Thymus (tissue), 14 donors: ENCODE measurements at places on chromosomes 5 and 9. TPM values are rescaled to one million over a fixed set of nuclear protein-coding genes. Genes with fewer than 3 reads are reported as not detected.
A peak's percentile ranks its signal among the peaks of the same experiment; 100 is the strongest.

The SPATA31D1 gene
- under 0.01 TPM for polyA plus RNA-seq

The IFNA1 gene
- 0.05 TPM for polyA plus RNA-seq

The SPAAR gene
- 1.2 TPM for polyA plus RNA-seq

The SLC34A3 gene
- polyA plus RNA-seq: 0.14 TPM

The SLC4A9 gene
- 0.07 TPM for polyA plus RNA-seq

The STPG3 gene
- polyA plus RNA-seq: 0.43 TPM

The NR6A1 gene
- polyA plus RNA-seq: 0.52 TPM

The BSPRY gene
- 6.1 TPM for polyA plus RNA-seq

The RNF180 gene
- 1.8 TPM for polyA plus RNA-seq

The KIF12 gene
- 1.8 TPM for polyA plus RNA-seq

The HTR4 gene
- 0.05 TPM for polyA plus RNA-seq

GRCh38 chr5:67166460-67167285 is 29.9 kb downstream of the CD180 start:
- peak overlapping the region; percentile 92 for H3K27ac ChIP-seq
- no peak for DNase-seq
- no peaks in the 10 kb centered on the region for H3K27me3 ChIP-seq
- peak overlapping the region; percentile 38 for H3K4me3 ChIP-seq
- peaks cover 6% of the 10 kb centered on the region for H3K4me1 ChIP-seq
- H3K36me3 ChIP-seq: peaks cover 62% of the 10 kb centered on the region

- no peaks in the 10 kb centered on the region for H3K36me3 ChIP-seq
- H3K4me3 ChIP-seq: no peak overlapping the region
- H3K27ac ChIP-seq: no peak overlapping the region
- DNase-seq: no peak
Observed at GRCh38 chr5:172280929-172281328, 2.6 kb downstream of the UBTD2 start.

GRCh38 chr9:23766613-23767012 is 59.4 kb downstream of the ELAVL2 start:
- no peak overlapping the region for H3K4me3 ChIP-seq
- no peaks in the 10 kb centered on the region for H3K4me1 ChIP-seq
- no peak for DNase-seq
- no peaks in the 10 kb centered on the region for H3K36me3 ChIP-seq

- no peaks in the 10 kb centered on the region for H3K27me3 ChIP-seq
- no peak for DNase-seq
- H3K27ac ChIP-seq: no peak overlapping the region
Observed at GRCh38 chr5:171762903-171763302, 22.7 kb upstream of the SMIM23 start.

- H3K4me3 ChIP-seq: no peak overlapping the region
- peak overlapping the region; percentile 33 for H3K27ac ChIP-seq
- no peaks in the 10 kb centered on the region for H3K36me3 ChIP-seq
- no peaks in the 10 kb centered on the region for H3K27me3 ChIP-seq
Observed at GRCh38 chr5:78547731-78548615, 100.6 kb downstream of the LHFPL2 start.

GRCh38 chr5:169116961-169117461 is 183.9 kb downstream of the SLIT3 start:
- no peaks in the 10 kb centered on the region for H3K4me1 ChIP-seq
- H3K36me3 ChIP-seq: no peaks in the 10 kb centered on the region
- no peaks in the 10 kb centered on the region for H3K27me3 ChIP-seq
- no peak for DNase-seq
- H3K4me3 ChIP-seq: no peak overlapping the region

DNA sequence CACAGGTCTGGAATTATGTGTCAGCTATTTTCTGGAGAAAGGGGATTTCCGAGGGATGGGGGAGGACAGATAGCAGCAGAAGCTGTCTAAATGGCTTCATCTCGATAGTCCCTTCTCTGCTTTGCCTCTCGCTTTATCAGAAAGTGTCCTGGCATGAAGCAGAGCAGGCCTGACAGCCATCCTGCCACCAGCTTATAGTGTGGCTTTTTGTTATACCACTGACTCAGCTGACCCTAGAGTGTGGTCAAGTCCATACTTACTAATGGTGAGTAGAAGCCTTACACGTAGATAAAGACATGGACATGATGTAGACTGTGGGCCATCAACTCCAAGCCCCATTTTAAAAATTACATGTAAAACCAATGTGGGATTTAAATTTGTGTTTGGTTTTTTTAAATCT is 50.0 kb downstream of the RCL1 start:
- no peak for DNase-seq
- peaks cover 2% of the 10 kb centered on the region for H3K4me1 ChIP-seq
- no peak overlapping the region for H3K27ac ChIP-seq
- H3K27me3 ChIP-seq: no peaks in the 10 kb centered on the region
- no peak overlapping the region for H3K4me3 ChIP-seq

- H3K4me1 ChIP-seq: peaks cover 15% of the 10 kb centered on the region
- peaks cover 28% of the 10 kb centered on the region for H3K27me3 ChIP-seq
- peaks cover 13% of the 10 kb centered on the region for H3K36me3 ChIP-seq
- no peak for DNase-seq
- H3K4me3 ChIP-seq: peak overlapping the region; percentile 72
- peak overlapping the region; percentile 76 for H3K27ac ChIP-seq
Observed at GRCh38 chr5:179819296-179820126, 1.2 kb upstream of the SQSTM1 start.

GRCh38 chr9:114552706-114553105 is 34.9 kb upstream of the ATP6V1G1 start:
- H3K27me3 ChIP-seq: peaks cover 10% of the 10 kb centered on the region
- H3K27ac ChIP-seq: no peak overlapping the region
- no peaks in the 10 kb centered on the region for H3K4me1 ChIP-seq
- DNase-seq: no peak

GRCh38 chr5:114308017-114308416 is 53.9 kb upstream of the KCNN2 start:
- no peak overlapping the region for H3K4me3 ChIP-seq
- no peaks in the 10 kb centered on the region for H3K36me3 ChIP-seq
- no peaks in the 10 kb centered on the region for H3K4me1 ChIP-seq

DNA sequence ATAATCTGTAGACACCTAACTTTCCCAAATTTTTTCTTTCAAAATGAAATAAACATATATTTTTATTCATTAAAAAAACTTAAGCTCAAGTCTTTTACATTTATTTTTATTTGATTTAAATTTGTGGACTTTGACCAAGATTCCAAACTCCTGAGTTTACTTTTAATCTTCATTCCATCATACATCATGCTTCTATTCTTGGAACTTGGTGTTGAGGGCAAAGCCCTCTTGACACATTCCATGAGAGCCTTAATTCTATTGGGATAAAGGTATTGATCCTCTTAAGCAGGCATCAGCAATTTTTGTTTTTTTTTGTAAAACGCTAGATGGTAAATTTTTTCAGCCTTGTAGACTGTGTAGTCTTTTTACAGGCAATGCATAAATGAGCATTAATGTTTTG is 53.6 kb downstream of the FBXO4 start:
- H3K4me3 ChIP-seq: no peak overlapping the region
- no peak overlapping the region for H3K27ac ChIP-seq
- H3K4me1 ChIP-seq: no peaks in the 10 kb centered on the region
- H3K27me3 ChIP-seq: no peaks in the 10 kb centered on the region
- no peaks in the 10 kb centered on the region for H3K36me3 ChIP-seq

- H3K4me3 ChIP-seq: no peak overlapping the region
- peak; percentile 44 for DNase-seq
- H3K27ac ChIP-seq: no peak overlapping the region
- H3K27me3 ChIP-seq: no peaks in the 10 kb centered on the region
- H3K4me1 ChIP-seq: no peaks in the 10 kb centered on the region
- H3K36me3 ChIP-seq: no peaks in the 10 kb centered on the region
Observed at GRCh38 chr5:136424835-136425584, 59.7 kb upstream of the TRPC7 start.

DNA sequence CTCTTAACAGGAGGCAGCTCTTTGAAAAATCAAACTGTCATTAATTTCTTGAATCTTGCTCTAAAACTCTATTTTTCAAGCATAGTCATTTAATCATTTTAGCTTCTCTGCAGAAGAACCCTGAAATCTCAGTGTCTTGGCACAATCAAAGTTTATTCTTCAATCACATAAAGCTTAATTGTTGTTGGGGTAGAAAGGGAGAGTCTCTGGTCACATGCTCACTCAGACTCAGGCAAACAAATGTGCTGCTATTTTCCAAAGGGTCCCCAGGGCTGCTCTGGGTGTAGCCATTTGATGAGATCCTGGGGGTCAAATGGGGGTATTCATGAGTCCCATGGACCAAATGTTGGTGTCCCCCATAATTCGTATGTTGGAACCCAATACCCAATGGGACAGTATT is 114.8 kb downstream of the MSX2 start:
- no peaks in the 10 kb centered on the region for H3K36me3 ChIP-seq
- no peaks in the 10 kb centered on the region for H3K4me1 ChIP-seq
- no peaks in the 10 kb centered on the region for H3K27me3 ChIP-seq

GRCh38 chr5:8683496-8683895 is 814.5 kb downstream of the MTRR start:
- no peaks in the 10 kb centered on the region for H3K27me3 ChIP-seq
- DNase-seq: no peak
- no peaks in the 10 kb centered on the region for H3K36me3 ChIP-seq
- no peak overlapping the region for H3K27ac ChIP-seq

DNA sequence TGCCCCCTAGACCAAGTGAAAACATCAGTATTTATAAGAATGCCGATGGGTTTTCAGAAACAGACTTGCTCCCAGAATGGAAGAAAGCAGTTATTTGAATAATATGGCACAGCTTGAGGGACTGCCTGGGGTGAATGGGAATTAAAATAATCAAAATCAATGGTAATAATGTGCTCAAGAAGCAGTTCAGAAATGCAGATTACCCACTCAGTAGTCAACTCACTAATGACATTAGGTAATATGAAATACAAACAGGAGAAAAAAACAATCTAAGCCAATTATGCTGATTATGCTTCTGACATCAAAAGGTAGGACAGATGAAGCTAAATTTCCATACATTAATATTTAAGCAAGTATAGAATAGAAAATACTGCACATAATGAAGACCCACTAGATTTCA is 179.3 kb downstream of the ENC1 start:
- no peak for DNase-seq
- no peaks in the 10 kb centered on the region for H3K36me3 ChIP-seq
- no peaks in the 10 kb centered on the region for H3K27me3 ChIP-seq
- no peak overlapping the region for H3K4me3 ChIP-seq
- no peaks in the 10 kb centered on the region for H3K4me1 ChIP-seq

DNA sequence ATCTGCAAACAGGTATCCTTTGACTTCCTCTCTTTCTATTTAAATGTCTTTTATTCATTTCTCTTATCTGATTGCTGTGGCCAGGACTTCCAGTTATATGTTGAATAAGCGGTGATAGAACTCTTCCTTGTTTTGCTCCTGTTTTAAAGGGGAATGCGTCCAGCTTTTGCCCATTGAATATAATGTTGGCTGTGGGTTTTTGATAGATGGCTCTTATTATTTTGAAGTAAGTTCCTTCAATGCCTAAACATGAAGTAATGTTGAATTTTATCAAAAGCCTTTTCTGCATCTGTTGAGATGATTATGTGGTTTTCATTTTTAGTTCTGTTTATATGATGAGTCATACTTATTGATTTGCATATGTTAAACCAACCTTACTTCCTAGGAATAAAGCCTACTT is 300.5 kb upstream of the CTNND2 start:
- H3K27ac ChIP-seq: no peak overlapping the region
- H3K4me3 ChIP-seq: no peak overlapping the region
- no peak for DNase-seq
- no peaks in the 10 kb centered on the region for H3K27me3 ChIP-seq
- H3K36me3 ChIP-seq: no peaks in the 10 kb centered on the region

DNA sequence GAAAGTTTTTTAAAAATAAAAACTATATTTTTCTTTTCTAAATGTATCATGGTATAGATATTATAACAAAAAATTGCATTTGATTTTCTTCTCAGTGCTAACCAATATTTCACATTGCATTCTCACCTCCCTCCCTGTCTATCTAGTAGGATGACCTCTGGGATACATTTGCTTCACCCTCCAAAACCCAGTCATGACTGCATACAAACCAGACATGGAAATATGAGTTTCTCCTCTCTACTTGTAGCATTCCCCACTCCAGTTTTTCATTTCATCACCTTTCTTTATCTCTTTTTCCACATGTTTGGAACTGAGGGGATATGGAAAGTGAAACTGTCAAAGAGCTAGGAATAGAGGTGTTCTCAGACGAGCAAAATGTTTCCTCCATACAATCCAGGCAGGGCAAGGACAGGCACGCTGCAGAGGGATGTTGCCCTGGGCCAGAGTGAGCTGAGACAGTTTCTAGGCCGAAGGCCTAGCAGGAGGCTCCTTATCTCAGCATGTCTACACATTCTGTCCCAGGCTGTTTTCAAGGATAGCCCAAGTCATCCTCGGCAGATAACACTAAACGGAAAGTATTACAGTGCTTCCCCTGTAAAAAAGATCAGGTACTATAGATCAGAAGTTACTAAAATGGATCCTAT is 46.7 kb downstream of the MEF2C start:
- no peak overlapping the region for H3K27ac ChIP-seq
- no peaks in the 10 kb centered on the region for H3K27me3 ChIP-seq
- no peak for DNase-seq
- H3K36me3 ChIP-seq: no peaks in the 10 kb centered on the region
- H3K4me3 ChIP-seq: no peak overlapping the region

GRCh38 chr5:54146916-54147315 is 163.5 kb downstream of the ARL15 start:
- no peaks in the 10 kb centered on the region for H3K4me1 ChIP-seq
- no peaks in the 10 kb centered on the region for H3K27me3 ChIP-seq
- H3K27ac ChIP-seq: no peak overlapping the region
- H3K4me3 ChIP-seq: no peak overlapping the region
